H9 (cell line): ENCODE measurements at places on chromosomes 5 and 9.

DNA sequence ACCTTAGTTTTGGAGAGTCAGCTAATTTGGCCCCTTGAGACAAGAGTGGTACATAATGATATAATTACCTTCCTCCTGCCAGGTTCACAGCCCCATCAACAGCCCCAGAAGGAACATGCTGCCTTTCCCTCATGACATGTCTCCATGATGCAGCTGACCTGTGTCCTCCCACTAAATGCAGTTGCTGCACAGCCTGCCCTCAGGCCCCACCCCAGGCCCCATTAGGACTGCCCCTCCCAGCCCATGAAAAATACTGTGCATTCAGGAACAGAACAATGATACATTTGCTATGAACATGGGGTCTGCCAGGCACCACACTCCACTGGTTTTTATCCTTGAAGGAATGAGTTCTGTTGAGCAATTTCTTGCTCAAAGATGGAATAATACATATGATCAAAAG lies 176.4 kb downstream of the C5orf15 start:
- peak; percentile 15 for DNase-seq

DNA sequence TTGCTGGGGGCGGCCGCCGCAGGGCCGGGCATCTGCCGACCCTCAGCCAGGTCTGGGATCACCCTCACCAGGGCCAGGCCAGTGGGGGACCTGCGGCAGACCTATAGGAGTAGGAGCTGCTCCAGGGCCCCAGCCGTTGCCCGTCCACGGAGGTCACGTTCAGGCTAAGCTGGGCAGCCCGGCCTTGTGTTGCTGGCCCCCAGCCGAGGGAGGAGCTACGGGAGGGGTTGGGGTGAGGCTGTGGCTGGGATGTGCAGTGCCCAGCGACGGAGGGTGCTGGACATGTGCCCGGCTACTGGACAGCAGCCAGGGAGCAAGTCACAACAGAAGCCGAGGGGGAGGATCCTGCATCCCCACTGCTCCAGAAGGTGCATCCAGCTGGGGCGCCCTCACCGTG lies 39.6 kb upstream of the SLC6A19 start:
- no peak for DNase-seq

DNA sequence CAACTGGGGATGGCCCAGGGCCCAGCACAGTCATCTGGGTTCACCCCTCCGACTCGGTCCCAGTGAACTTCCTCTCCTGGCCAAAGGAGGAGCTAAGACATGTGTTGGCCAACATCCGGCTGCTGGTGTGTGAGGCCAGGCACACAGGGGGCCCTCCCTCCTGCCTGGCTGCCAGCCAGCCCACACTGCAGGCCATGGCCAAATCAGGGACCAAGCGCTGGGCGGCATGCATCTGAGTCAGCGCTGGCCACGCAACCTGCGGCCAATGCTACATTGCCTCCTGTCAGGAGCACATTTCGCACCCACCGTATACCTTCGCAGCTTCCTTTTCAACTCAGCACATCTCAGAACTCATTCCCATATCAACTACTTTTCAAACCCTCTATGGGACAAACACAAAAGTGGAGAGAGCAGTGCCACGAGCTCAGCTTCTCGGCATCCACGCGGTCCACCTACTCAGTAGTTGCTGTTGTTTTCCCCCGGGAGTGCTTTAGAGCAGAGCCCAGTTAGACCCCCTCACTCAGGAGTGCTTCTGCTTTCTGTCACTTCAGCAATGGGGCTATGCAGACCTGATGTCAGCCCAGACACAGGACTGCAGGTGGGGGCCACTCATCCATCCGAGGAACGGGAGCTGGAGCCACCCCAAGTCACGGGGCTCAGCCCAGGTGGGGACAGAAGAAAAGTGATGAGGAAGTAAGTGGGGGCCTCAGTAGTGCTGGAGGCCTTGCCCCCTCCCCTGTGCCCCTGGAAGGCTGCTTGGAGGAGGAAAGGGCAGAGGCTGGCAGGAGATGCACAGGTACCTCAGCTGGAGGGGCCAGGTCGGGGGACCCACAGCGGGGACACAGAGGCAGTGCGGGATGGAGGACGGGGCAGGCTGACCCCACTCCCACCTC lies 13.9 kb downstream of the NINJ1 start:
- DNase-seq, result peak; percentile 23

GRCh38 chr9:81729135-81729534 lies 39.8 kb upstream of the TLE1 start:
- no peak for DNase-seq

DNA sequence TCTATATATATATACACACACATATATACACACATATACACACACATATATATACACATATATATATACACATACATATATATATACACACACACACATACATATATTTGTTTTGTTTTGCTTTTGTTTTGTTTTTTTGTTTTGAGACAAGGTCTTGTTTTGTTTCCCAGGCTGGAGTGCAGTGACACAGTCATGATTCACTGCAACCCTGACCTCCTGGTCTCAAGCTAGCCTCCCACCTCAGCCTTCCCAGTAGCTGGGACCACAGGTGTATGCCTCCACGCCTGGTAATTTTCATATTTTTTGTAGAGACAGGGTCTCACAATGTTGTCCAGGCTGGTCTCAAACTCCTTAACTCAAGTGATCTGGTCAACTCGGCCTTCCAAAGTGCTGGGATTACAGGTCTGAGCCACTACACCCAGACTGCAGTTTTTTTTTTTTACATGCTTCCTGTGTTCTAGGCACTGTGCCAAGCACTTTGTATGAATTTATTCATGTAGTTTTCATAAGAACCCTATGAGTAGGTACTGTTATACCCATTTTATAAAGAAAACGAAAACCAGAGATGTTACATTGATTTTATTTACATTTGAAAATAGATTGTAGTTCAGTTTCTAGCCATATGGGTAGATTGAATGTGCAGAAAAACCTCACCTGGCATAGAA lies 120.7 kb downstream of the PBX3 start:
- DNase-seq, result no peak

DNA sequence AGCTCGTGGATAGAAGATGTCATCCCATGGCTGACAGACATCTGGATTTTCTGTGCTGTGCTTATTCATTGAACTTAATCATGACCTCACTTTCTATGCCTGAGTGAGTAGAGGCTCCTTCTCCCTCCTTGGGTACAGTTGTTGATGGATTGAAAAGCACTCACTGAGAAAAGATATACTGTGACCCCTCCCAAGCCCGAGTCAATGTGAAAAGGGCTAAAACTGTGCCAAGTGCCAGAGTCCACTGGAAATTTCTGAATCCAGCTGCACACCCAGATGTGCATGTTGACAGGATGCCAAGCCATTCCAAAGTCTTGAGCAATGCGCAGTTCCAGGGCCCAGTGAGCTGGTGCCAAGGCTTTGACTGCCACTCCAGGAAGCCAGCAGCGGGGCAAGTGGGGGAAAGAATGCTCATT lies 473.0 kb downstream of the NTRK2 start:
- no peak for DNase-seq

DNA sequence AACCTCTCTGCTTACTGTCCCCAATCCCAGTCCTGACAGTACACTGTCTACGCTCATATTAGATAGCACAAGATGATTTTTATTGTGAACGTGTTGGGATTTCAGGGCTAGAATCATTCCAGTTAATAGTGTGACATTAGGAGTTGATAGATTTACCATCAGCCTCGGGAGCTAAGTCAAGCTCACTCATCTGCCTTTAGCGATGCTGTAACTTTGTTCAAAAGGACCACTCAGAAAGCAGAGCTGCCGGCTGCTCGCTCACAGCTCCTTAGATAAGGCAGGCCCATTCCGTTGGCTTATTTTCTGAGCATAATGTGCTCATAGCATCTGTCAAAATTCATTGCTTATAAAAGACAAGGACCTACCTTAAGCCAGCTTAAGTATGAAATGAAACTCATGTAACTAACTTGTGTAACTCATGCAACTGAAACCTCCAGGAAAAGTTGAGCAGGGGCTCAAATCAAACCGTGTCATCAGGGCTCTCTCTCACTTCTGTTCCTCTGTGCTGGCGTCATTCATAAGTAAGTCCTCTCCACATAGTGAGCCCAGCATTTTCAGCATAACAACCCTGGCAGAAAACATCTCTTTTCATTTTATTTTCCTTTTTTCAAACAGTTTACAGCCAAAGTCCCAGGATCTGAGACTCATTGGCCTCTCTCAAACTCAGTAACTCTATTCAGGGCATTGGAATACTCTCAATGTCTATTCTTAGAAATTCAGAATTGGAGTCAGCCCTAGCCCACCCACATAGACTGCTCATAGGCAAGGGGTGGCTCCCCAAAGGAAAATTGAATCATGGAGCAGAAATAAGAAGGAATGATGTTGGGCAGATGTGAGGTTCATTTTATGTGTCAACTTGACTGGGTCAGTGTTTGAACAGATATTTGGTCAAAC lies 208.8 kb downstream of the MAN2A1 start:
- no peak for DNase-seq

GRCh38 chr5:4330327-4330726 lies 734.7 kb downstream of the IRX1 start:
- DNase-seq, result no peak

- peak; percentile 88 for DNase-seq
Observed at GRCh38 chr5:73454379-73455036, 5.9 kb upstream of the FOXD1 start.

GRCh38 chr5:68196876-68197275 lies 18.7 kb upstream of the PIK3R1 start:
- no peak for DNase-seq

GRCh38 chr5:113035096-113035495 lies 58.5 kb downstream of the DCP2 start:
- no peak for DNase-seq

DNA sequence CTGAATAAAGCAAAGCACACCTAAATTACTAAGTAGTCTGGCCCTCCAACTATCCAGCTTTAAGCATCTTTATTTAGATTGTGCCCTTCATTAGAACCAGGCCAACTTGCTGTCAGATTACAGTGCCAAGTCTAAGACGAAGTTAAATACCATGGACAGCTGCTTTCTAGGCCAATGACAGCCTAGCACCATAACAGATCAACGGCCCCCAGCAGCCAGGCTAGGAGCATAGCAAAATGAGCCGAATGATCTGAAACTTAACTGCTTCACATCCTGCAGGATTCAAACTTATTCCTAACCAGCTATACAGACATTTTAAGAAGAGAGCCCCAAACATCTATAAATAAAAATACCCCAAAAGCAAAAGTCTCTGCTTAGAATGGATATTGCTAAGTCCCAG lies 6.8 kb downstream of the SLC24A2 start:
- no peak for DNase-seq

DNA sequence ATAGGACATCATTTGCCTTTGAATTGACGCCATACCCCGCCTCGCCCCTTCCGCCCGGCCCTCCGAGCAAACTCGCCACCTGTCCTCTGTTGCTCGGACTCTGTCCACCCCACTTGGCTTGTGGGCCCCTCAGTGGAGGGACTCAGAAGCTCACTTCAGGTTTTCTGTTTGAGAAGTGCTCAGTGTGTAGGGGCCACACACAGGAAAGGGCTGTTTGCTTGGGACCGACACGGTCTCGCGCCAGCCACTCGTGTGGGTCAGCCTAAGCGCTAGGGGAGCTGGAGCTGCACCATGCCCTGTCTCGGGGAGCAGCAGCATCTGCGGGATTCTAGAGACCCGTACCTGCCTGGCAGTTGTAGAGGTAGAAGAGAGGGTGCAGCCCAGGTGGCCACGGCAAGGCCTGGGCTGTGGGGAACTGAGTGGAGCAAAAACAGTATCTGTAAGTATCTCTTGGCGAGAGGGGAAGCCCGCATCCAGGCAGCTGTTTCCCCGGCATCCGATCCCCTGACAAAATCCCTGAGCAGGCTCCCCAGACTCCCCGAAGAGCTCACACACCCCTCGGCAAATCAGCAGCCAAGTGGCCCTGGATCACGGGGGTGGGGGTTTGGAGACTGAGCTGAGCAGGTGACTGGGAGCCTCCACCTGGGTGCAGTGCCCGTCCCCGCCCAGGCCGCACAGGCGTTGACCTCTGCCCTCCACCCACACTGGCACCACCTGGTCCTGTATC lies 52.2 kb downstream of the COL5A1 start:
- no peak for DNase-seq

DNA sequence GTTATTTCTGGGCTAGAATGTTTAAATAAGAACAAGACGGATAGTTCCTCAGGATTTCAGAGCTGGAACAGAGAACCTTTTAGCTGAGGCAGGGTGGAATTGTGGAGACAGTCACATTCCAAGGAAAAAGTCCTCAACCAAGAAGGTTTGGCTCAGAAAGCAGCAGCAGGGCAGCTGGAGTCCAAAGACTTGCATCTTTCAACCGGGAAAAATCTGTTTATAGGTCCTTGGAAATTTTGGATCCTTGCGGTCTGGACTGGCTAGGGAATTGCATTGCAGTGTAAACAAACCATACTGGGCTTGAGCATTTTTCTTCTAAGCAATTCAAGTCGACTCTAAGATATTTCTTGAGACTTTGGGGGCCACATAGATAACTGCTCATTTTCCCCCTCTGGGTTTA lies 40.8 kb upstream of the HMHB1 start:
- no peak for DNase-seq

DNA sequence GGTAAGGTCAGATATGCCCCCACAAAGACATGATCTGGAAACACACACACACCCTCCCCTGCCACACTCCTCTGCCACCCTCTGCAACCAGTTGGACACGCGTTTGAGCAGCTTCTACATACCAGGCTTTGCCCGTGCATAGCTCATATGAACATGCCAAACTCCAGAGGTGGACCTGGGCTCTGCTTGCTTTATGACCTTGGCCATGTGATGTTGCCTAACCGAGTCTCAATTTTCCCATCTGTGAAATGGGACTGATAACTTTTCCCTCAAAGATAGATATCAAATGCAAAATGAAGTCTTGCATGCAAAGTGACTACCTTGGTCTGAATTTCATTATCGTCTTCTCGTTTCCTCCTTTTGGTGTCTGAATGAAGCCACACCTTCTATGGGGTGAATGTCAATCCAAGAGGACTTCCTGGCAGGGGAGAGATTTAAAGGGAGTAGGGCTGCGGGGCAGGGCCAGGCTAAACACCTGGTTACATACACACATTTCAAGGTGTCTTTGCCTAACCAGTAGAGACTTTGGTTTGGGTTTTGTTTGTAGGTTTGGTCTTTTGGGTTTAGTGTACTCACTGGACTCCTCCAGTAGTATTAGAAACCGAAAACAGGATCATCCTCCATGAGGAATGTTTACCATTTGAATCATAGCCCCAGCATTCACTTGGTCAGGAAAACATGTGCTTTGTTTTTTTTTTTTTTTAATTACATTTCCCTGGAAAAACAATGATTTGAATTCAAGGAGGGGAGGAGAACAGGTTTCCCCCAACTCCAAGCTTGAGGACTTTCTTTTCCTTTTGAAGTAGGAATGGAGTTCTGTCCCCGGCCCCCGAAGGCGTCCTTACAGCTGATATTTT lies 63.2 kb downstream of the COL27A1 start:
- DNase-seq, result no peak

- no peak for DNase-seq
Observed at GRCh38 chr5:153755913-153756500, 265.5 kb downstream of the GRIA1 start.
